ENCODE measurements at places on chromosomes 12 and 14.

DNA sequence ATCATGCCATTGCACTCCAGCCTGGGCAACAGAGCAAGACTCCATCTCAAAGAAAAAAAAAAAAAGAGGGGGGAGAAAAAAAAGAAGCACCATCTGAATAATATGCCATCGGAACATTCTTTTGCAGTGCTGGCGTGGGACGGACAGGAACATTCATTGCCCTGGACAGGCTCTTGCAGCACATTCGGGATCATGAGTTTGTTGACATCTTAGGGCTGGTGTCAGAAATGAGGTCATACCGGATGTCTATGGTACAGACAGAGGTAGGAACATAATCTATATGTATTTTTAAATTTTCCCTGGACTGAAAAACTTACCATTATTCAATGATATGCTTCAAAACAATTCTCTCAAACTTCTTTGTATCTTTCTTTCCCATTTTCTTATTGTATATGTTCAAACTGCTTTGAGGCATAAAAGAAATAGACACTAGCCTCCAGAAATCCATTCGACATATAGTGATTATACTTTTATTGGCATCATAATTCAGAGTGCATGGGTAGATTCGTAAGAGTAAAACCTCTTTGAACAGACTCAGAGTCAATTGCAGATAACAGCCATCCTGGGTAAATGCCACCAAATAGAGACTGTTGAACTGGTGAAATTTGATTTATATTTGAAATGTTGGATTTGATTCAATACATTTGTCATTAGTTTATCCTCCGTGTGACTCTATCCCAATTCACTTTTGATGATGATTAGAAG, 199.7 kb downstream of the EPS8 start:
- no peak for DNase-seq

GRCh38 chr12:116306968-116307367, 29.5 kb upstream of the MED13L start:
- DNase-seq: no peak

- no peak for DNase-seq
Measured at GRCh38 chr12:132689227-132689626, 1.8 kb downstream of the PXMP2 start.

- DNase-seq: no peak
Measured at GRCh38 chr12:38761636-38762342, 143.6 kb downstream of the CPNE8 start.

DNA sequence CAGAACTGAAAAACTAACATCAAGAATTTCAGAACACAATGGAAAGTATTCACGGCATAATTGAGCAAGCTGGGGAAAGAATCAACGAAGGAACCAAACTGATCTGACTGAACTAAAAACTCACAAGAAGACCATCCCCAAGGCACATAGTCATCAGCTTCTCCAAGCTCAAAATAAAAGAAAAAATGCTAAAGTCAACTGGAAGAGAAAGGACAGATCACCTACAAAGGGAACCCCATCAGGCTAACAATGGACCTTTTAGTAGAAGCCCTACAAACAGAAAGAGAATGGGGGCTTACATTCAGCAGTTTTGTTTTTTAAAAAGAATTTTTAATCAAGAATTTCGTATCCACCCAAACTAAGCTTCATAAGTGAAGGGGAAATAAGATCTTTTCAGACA, 11.7 kb downstream of the TAS2R50 start:
- DNase-seq: no peak

DNA sequence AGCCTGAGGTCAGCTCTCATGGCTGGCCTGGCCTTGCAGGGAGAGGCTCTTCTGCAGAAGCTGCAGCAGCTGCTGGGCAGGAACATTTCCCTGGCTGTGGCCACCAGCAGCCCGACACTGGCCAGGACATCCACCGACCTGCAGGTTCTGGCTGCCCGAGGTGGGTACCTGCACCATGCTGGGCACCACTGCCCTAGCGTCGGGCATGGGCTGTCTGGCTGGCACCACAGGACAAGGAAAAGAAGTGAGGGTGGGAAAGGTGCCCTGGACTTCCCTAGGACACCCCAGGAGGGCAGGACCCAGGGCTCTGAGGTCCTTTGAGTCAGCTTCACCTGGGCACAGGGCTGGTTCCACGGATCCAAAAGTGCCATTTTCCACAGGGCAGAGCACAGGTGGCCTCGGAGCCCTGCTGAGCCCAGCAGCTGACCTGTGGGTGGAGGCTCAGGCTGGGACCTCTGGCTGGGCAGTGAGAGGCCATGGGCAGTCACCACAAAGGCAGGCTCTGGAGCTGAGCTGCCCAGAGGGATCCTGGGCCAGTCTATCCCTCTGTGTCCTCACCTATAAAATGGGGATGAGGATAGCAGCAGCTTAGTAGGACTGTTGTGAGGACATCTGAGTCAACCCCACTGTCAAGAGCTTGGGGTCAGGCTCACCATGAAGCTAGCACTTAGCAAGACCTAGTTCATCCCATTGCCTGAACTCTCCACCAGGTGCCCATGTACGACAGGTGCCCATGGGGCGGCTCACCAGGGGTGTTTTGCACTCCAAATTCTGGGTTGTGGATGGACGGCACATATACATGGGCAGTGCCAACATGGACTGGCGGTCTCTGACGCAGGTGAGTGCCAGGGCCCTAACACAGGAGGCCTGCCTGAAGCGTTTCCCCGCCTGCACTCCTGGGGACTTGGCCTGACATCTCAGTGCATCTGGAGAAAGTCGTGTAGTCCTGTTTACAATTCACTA, 4.9 kb downstream of the PLD4 start:
- DNase-seq: peak; percentile 17

- no peak for DNase-seq
Measured at GRCh38 chr14:75977582-75977943, 4.2 kb downstream of the TGFB3 start.

- no peak for DNase-seq
Measured at GRCh38 chr12:71948390-71948789, 9.7 kb downstream of the TPH2 start.

GRCh38 chr12:16606991-16607390, 1.0 kb upstream of the LMO3 start:
- DNase-seq: no peak

All from GM20000 (cell line).